ENCODE measurements at places on chromosomes 13 and 19.

GRCh38 chr19:13888281-13888680 is 11.3 kb downstream of the NANOS3 start:
- no peak for DNase-seq

DNA sequence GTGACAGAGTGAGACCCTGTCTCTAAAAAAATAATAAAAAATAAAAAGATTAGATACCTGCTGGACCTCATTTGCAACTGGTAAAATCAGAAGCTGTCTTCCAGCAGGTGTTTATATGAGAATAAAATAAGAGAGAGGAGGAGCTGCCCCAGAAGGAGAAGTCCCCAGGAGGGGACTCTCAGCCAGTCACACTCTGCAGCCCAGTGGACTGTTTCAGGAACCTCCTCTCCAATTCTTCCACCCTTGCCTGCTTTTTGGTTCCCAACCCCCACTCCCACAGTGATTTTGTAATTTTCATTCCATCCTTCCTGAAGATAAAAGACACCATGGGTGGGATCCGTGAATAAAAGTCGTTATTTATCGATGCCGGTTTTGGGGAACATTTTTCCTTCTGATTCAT is 56.9 kb upstream of the TSHZ3 start:
- no peak for DNase-seq

DNA sequence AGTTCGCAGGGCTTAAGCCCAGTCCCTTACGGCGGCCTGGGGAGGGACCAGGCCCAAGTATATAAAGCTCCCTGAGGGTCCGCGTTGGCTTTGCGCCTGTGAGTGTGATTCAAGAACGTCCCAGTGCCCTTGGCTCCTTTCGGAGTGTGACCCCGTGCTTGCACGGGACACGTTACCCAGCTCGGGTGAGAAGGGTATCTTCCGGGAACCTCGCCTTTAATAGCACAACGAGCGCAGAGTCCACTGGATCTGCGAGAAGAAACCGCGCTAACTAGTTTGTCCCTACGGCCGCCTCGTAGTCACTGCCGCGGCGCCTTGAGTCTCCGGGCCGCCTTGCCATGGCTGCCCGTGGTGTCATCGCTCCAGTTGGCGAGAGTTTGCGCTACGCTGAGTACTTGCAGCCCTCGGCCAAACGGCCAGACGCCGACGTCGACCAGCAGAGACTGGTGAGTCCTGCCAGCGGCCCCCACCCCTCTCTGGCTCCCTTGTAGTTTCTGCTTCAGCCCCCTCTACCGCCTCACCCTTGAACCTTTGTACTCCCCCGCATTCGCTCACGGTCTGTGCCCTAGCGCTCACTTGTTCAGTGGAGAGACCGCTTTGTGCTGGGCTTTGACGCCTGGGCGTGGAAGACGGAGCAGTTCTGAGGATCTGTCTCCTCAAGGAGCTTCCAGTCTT is at the start of gene DNAJC15:
Gene DNAJC15, plus strand, starts transcription at position 298 of the 675 bp plus-strand sequence. Its CDS starts 41 bp downstream, at position 339.
- DNase-seq: peak; percentile 93

- no peak for DNase-seq
Measured at GRCh38 chr13:50435011-50435410, 408.5 kb downstream of the DLEU7 start.

GRCh38 chr19:6925801-6926751 is 38.7 kb downstream of the ADGRE1 start:
- no peak for DNase-seq

- peak; percentile 43 for DNase-seq
Measured at GRCh38 chr19:41595258-41595889, 19.4 kb downstream of the CEACAM21 start.

GRCh38 chr13:40271931-40272775 is 394.3 kb downstream of the FOXO1 start:
- DNase-seq: peak; percentile 59

- no peak for DNase-seq
Measured at GRCh38 chr13:42553098-42554046, 20.6 kb upstream of the TNFSF11 start.

DNA sequence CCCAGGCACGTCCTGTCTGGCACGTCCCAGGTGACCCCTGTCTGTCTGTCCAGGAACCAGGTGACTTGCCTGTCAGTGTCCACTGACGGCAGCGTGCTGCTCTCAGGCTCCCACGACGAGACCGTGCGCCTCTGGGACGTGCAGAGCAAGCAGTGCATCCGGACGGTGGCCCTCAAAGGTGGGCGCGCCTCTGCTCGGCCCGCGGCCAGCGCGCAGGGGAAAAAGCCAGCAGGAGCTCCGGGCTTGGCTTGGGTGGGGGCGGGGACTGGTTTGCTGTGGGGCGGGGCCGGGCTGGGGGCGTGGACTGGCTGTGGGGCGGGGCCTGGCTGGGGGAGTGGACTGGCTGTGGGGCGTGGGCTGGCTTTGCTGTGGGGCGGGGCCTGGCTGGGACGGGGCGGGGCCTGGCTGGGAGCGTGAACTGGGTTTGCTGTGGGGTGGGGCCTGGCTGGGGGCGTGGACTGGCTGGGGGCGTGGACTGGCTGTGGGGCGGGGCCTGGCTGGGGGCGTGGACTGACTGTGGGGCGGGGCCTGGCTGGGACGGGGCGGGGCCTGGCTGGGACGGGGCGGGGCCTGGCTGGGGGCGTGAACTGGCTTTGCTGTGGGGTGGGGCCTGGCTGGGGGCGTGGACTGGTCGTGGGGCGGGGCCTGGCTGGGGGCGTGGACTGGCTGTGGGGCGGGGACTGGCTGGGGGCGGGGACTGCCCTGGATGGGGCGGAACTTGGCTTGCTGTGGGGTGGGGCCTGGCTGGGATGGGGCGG is 7.2 kb downstream of the WDR18 start:
- no peak for DNase-seq

DNA sequence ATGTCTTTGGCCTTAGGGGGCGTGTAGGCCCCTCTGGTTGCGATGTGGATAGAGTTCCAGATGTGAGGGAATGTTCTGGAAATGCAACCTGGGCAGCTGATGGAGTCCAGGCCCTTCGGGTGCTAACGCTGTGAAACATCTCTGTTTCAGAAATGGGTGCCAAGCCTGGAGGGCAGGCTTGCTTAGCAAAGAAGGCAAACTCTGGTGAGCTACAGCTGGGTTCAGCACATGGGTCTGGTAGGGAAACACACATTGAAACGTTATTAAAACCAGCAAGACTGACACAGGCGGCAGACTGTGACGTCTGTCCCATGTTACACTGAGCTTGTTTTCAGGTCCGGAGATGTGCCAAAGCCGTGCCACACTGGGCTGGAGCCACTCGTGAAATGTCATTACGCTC is 8.6 kb upstream of the CDC16 start:
- no peak for DNase-seq

DNA sequence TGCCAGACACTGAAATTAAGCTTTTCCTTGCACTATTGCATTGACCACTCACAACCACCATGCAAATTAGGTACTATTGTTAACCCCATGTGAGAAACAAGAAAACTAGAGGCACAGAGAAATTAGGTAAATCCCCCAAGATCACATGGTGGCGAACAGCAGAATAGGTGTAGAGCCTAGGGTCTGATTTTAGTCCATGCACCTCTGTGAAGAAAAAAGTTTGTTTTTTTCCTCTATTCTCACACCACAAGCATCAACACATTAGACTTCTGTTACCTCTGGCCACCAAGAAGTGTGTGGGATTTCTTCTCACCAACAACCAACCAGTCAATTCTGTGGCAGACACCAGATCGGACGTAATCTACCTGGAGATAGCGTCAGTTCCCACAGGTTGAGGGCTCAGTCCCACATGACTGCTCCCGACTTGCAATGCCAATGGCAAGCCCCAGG is 391.9 kb downstream of the COG6 start:
- no peak for DNase-seq

- no peak for DNase-seq
Measured at GRCh38 chr19:53131727-53132126, 983 bp downstream of the ZNF415 start.

DNA sequence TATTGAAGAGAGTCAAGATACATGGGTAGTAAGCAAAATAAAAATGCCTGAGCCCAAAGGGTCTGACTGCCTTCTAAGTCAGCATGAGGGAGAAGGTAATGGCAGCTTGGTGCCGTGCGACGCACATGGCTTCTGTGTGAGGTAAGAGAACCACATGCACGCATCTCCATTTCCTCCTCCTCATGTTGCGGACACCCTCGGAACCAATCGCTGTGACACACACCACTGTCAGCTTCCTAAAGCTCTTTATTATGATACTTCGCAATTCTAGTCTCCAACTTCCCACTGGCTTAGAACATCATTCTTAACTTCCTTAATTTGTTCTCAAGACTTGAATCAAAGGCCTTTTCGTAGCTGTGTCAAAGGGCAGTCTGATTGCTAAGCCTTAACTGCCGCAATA is 170.1 kb downstream of the OXGR1 start:
- no peak for DNase-seq

GRCh38 chr13:103531278-103531677 is 465.1 kb upstream of the SLC10A2 start:
- no peak for DNase-seq

GRCh38 chr13:59230484-59231264 is 933.1 kb downstream of the DIAPH3 start:
- DNase-seq: no peak

GRCh38 chr19:55620410-55621204 is 3.8 kb downstream of the ZNF784 start:
- no peak for DNase-seq

- DNase-seq: peak; percentile 97
Measured at GRCh38 chr19:45485305-45486077, 11.4 kb downstream of the RTN2 start.

DNA sequence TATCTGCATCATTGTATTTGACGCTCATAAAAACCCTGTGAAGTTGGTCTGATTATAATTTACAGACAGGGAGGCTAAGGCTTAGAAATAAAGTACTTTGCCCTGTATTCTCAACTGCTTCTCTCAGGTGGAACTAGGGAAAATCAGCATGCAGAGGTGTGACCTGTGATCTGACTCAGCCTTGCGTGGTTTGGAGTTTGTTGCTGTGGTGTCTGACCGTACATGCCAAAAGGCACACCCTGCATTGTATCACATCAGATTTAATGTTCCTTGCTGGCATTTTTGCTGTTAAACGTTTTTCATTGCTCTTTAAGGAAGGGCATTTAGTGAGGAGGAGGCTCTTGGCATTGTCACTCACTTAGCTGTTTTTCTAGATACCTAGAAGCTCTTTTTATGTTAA is 58.8 kb upstream of the C1QTNF9B start:
- DNase-seq: no peak

Data from right forelimb (tissue), 1 donor.